ENCODE measurements at places on chromosomes 1 and 21.

- no peak for DNase-seq
Measured at GRCh38 chr1:79819140-79819539, 812.6 kb upstream of the ADGRL4 start.

DNA sequence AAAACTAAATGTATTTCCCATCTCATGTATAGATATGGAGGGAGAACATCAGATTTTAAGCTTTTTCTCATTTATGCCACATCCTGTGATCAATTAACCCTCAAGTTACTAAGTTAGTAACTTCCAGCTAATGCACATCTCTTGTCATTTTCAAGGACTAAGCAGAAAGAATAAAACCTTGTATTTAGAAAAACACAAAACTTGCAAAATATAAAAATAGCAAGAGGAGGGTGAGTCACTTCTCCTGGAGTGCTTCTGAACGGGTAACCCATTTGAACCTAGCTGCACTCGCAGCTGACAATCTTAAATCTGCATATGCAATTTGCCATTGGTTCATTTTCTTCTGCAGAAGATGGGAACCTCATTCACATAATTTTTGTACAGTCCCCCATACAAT lies 500.5 kb downstream of the SETD4 start:
- no peak for DNase-seq

DNA sequence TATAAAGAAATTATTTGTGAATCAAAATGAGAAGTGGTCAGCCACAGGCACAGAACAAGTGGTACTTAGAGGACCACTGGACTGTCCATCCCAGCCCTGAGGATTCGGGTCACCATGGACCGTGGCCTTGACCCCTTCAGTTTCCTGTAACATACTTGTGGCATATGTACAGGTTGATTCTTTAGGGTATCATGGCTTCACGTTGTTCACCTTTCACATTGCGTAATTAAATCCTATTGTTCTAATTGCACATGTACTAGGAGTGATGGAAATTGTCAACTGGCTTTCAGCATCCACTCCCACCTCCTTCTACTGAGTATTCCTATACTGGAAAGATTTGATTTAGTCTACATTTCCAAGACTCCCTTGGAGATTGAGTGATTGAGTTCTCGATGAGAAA lies 148.3 kb upstream of the GJB5 start:
- no peak for DNase-seq

DNA sequence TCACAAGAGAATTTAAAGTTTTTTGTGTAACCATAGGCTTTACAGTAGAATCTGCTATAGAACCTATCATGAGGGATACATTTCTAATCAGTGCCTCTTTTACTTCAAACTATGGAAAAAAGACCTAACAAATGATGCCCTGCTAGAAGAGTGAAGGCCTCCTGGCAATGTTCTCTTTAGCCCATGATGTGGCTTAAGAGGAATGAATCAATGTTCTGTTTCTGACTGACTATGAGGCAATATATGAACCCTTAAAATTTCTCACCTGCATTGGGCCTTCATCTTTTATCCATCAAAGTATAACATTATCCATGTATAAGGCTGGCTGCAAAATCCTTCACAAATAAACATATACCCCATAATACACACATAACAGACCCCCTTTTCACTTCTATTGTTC lies 65.7 kb upstream of the IL12RB2 start:
- DNase-seq = no peak

DNA sequence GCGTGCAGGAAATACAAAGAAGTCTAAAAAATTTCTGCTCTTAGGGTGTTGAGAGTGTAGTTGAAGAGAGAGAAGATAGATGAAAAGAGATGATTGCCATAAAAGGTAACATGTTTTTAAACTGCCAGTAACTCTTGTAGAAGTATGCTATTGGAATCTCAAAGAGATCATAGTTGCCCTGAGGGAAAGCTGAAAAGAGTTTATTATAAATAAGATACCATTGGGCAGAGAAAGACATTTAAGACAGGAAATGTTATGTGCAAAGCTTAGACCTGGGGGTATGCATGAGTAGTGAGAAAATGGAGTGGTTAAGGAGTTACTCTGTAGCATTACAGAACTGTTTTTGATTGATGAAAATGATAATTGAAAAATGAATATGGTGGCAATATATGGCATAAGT lies 17.6 kb downstream of the GABPA start:
- no peak for DNase-seq
